ENCODE measurements at places on chromosomes 13 and 19. TPM values are rescaled to one million over a fixed set of nuclear protein-coding genes. Genes with fewer than 3 reads are reported as not detected.

- H3K36me3 ChIP-seq: no peaks in the 10 kb centered on the region
- no peak overlapping the region for H3K4me3 ChIP-seq
- no peak overlapping the region for H3K27ac ChIP-seq
Observed at GRCh38 chr13:23510979-23511735, 59.1 kb upstream of the TNFRSF19 start.

- DNase-seq: no peak
- no peak overlapping the region for H3K27ac ChIP-seq
- no peaks in the 10 kb centered on the region for H3K36me3 ChIP-seq
Observed at GRCh38 chr13:50993934-50994333, 84.3 kb downstream of the RNASEH2B start.

IGFL2 gene
- total RNA-seq: not detected

CALR3 gene
- not detected for total RNA-seq

FFAR1 gene
- total RNA-seq: not detected
